ENCODE measurements at places on chromosomes 4 and X. TPM values are rescaled to one million over a fixed set of nuclear protein-coding genes. Genes with fewer than 3 reads are reported as not detected.
A peak's percentile ranks its signal among the peaks of the same experiment; 100 is the strongest.

NKX6-1 gene
- 0.94 TPM for total RNA-seq

SULT1E1 gene
- not detected for total RNA-seq

DNA sequence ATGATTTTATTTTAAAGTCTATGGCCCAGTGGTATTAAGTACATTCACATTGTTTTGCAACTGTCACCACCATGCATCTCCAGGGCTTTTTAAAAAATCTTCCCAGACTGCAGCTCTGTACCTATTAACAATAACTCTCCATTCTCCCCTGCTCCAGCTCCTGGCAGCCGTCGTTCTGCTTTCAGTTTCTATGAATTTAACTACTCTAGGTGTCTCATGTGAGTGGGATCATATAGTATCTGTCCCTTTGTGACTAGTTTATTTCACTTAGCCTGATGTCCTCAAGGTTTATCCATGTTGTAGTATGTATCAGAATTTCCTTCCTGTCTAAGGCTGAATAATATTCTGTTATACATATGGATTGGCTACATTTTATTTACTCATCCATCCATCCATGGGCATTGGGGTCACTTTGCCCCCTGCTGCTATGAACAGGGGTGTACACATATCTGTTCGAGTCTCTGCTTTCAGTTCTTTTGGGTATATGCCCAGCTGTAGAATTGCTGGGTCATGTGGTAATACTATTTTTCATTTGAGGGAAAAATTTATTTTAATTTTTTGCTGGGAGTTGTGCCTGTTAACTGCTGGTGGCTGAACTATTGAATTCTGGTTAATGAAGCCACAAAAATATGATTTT, 131.3 kb downstream of the ARHGAP10 start:
- DNase-seq: no peak

GRCh38 chrX:151634937-151635336, 60.3 kb upstream of the PRRG3 start:
- DNase-seq: no peak

DNA sequence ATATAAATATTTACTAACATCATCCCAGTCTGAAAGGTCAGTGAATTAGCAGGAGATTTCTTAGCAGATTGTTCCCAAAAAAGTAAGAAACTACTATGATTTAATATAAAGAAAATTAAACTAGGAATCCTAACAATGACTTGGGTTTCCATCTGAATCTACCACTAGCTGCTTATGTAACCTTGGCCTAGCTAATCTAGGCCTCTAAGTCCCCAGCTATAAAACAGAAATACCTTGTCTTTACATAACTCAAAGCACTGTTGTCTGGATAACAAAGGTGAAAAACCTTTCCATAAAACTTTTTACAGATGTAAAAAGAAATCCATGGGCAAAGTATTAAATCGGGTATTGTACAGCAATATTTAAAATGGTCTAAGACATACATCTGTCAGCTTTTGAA, 3.0 kb downstream of the FBXL5 start:
- no peak for DNase-seq

GRCh38 chrX:133726211-133726630, 259.2 kb downstream of the GPC3 start:
- peak; percentile 52 for DNase-seq

TMPRSS11A gene
- total RNA-seq: not detected

SSX1 gene
- not detected for total RNA-seq

DNA sequence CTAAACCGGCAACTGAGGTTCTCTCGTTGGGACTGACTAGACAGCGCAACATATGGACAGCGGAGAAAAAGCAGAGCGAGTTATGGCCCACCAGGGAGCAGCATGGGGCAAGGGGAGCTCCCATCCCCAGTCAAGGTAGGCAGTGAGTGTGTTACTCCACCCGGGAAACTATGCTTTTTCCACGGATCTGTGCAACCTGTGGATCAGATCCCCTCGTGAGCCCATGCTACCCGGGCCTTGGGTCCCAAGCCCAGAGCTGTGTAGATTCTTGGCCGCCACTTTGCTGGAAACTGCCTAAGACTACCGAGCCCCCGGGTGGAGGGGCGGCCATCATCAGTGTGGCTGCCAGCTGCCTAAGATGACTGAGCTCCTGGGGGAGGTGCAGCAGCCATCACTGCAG, 140.9 kb downstream of the PAPSS1 start:
- no peak for DNase-seq

DNA sequence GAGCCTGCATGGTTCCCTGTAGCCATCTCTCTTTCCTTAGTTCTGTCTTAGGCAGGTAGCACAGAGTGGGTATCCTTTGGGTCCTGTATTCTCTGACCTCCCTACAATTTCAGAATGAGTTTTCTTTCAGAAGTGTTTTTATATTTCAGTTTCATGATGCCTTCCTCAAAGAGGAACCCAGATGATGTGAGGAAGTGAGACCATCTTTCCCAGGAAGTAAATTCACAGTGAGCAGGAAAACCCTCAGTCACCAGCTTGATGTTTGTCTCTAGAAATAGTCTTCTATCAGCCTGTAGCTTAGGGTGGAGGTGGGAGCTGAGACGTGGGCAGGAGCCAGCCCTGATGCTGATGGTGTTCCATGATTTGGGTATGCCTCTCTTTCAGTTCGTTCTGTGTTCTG, 16.9 kb downstream of the PLAC1 start:
- DNase-seq: no peak

DNA sequence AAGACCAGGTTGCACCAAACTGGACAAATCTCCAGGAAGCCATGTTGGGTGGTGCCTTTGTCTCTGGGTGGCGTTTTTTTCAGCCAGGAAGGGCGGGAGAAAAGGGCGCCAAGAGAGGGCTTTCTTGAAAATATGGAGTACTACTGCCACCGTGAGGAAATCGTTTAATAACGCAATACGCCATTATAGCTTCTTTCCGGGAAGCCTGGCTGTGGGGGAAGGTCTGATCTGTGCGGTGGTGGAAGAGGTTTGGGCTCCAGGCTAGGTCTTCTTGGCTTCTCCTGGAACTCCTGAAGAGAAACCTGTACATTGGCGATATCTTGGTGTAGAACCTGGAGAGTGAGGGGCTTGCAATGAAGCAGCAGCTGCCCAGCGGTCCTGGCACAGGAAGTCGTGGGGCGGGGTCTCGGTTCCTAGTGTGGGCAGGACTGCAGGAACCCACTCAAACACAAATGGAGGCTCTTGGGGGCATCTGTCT, 202.7 kb downstream of the OR13H1 start:
- peak; percentile 55 for DNase-seq

GRCh38 chr4:156643826-156644225, 327.8 kb downstream of the PDGFC start:
- no peak for DNase-seq

CPLX1 gene
- 1.2 TPM for total RNA-seq

GRCh38 chr4:159038536-159038935, 64.3 kb upstream of the RAPGEF2 start:
- DNase-seq: no peak

GRCh38 chrX:13901354-13901753, 84.5 kb upstream of the GPM6B start:
- DNase-seq: no peak

TMPRSS11D gene
- total RNA-seq: not detected

GRCh38 chrX:50719614-50720013, 94.4 kb downstream of the SHROOM4 start:
- DNase-seq: no peak

DNA sequence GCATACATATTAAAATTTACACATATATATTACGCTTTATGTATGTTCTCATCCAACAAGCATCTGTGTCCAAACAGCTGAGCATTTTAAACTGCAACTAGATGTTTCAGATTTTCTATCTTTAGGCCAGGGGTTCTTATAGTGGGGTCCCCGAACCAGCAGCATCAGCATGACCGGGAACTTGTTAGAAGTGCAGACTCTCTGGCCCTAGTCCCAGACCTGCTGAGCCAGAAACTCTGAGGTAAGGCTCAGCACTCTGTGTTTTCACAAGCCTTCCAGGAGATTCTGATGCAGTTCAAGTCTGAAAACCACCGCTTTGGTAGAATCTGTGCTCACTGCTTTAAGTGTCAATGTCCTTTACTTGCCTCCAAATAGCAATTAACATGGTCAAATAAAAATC, 266.2 kb upstream of the CASK start:
- no peak for DNase-seq

DNA sequence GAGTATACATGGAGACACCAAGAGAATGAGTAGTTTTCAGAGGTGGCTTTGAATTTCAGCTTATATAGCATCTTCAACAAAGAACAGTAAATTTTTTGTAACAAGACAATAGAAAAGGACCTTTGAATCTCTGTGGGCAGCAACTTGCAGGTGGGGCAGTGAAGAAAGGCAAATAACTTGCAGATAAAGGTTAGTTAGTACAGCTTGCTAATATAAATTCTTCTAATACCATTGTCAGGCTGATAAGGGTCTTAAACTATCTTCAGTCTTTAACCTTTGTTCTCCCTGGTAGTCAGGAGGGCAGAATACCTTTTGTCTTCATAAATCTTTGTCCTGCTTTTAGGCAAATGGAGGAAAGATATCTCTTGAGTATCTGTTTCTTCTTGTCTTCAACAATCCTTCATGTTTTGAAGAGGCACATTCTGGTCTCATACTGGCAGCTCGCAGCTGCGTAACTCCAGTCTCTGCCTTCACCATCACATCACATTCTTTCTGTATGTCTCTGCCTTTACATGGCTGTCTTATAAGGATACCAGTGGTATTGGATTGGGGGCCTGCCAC, 16.0 kb downstream of the ANXA3 start:
- no peak for DNase-seq

GRCh38 chr4:155795991-155796390, 37.2 kb downstream of the GUCY1B1 start:
- DNase-seq: peak; percentile 75

GRCh38 chr4:53321151-53321983, 44.5 kb downstream of the SCFD2 start:
- DNase-seq: peak; percentile 54

GRCh38 chr4:27270435-27270834, 409.8 kb downstream of the STIM2 start:
- no peak for DNase-seq

RXFP1 gene
- total RNA-seq: not detected

DNA sequence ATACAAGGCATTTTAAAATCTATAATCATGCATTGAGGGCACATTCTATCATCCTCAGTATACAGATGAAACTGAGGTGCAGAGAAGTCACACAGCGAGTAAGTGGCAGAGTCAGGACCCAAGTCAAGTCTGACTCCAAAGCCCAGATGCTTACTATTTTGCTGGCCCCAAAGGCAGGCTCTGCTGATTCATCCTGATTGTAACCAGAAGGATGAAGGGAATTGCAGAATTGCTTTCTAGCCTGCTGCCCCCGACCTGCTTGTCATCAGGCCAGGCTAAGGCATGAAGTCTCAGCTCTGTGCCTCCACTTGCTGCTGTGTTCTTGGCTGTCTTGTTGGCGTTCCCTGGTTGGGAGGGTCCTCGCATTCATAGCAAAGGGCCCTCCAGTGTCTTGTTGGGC, 62.7 kb downstream of the SLC9A6 start:
- no peak for DNase-seq

DNA sequence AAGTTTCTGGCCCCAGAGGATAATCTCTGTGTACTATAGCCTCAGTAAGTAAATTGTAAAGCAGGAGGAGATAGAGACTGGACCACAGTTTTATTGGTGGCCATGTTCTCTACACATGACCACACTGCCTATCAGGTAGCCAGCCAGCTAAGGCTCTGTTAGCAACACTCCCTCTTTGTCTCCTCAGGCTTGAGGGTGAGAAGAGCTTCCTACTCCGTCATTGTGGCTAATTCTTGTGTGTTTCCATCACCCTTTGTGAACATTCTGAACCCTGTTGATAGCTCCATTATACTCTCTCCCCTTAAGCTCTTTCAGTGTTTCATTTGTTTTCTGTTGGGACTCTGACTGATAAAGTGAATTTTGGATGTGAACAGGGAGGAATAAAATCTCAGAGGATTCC, 233.4 kb downstream of the CFAP299 start:
- no peak for DNase-seq

DNA sequence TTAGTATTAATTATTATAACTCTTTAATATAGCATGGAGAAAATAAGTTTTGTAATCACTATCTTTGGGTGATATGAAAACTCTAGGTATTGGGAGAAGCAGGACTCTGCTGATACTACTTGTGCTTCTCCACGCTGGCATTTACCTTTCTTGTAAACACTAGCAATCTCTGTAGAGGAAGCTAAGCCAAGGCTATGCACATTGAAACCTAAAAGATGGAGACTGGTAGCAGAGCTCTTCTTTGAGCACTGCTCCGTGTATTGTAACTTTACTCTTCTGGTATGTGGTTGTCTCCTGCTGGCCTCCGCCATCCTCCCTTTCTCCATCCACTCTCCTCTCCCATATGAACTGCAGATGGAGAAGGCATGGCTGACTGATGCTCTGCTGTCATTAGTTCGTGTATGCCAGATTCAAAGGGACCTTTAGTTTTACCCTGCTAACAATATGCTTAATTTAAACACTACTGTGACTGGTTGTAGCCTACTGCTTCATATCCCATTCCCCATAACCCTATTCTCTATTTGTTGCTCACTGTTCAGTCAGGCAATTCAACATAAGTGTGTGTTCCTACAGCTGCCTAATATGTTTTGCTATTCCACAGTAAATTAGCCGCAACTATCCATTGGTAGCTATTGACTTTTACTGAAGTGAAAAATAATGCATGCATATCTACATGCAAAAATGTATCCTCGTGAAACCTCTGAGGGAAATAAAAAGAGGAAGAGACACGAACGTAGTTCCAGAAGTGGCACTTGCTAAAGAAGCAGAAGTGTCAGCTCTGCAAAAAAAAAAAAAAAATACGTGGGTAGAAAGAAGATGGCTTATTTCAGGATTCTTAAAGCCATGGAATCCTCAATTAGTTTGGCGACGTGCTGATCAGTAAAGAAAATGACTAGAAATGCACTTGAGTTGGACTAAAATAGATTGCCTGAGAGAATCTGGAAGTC, 55.6 kb upstream of the CCSER1 start:
- no peak for DNase-seq

DNA sequence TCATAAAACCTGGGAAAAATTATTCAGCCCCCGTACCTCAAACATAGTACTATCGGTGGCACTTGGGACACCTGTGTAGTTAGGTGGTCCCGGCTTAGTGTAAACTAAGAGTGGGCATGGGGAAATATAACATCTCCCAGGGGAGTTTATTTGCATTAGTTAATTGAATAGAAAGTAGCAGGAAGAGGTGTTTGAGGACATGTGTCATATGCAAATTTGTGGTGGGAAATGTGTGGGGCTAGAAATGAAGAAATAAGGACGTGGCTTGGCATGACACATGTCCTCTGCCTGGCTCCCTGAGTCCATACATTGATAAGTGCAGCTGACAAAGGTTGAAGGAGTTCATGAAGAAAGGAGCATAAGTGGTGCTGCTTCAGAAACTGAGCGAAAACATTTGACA, 483.6 kb downstream of the SH2D1A start:
- no peak for DNase-seq

ZNF630 gene
- 2.2 TPM for total RNA-seq

- no peak for DNase-seq
Measured at GRCh38 chr4:8585186-8585585, 5.0 kb downstream of the GPR78 start.

DNA sequence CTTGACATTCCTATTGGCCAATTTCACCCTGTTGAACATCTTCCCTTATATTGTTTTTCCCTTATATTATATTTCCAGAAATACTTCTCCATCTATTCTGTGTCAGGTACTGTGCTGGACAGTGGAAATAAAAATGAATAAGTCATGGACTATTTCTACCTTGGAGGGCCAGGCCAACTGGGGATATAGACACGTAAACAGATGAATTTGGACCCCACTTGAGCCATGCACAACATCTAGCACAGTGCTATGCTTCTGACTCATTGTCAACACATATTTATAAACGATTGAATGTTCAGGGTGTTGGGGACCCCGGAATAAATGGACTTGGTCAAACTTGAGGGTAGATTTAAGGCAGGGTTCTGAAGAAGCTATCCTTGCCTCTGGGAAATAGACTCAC, 111.1 kb downstream of the ANK2 start:
- no peak for DNase-seq

CT45A3 gene
- not detected for total RNA-seq
